ENCODE measurements at places on chromosomes 2 and 18.
A peak's percentile ranks its signal among the peaks of the same experiment; 100 is the strongest.

- no peak for DNase-seq
Measured at GRCh38 chr18:53947092-53947640, 277.3 kb downstream of the MBD2 start.

- DNase-seq = no peak
Measured at GRCh38 chr2:23788100-23788499, 138.8 kb downstream of the ATAD2B start.

DNA sequence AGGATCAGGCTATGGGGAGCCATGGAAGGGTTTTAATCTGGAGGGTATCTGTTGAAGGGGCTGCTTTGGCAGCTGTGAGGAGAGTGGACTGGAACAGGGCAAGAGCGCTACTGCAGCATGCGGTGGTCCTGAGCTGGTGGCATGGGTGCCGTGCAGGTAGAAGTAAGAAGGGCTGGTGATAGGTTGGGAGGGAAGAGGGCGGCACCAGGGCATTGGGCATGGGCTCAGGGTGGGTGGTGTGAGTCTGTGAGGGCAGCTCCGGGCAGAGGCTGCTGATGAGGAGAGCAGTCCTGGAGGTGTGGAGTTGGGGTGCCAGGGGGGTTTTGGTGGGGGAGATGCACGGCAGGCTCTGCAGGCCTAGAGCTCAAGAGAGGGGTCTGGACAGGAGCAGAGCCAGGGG lies 2.1 kb downstream of the ACTG2 start:
- no peak for DNase-seq

GRCh38 chr2:17515652-17516051 lies 2.6 kb downstream of the RAD51AP2 start:
- DNase-seq = no peak

DNA sequence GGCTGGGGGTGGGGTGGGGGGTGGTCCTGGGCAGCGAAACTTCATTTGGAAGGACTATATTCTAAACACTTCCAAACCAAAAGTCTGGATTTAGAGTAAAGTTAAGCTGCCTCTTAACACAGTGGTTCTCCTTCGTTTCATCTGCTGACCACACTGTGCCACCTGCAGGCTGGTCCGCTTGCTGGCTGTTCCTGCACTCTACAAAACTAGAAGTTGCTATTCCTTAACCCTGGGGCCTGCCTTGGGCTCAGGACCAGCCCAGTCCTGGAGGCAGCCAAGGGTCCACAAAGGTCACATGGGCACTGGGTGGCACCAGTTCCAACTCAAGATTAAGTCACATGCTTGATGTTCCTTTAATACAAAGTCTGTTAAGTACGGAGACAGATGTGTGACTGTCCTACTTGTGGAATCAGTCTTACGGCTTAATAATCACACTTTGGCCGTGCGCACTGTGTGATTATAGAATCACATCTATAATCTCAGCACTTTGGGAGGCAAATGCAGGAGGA lies 195.4 kb downstream of the FAM210A start:
- DNase-seq = peak; percentile 28

GRCh38 chr2:217008794-217009193 lies 148.9 kb upstream of the TNP1 start:
- DNase-seq = no peak

DNA sequence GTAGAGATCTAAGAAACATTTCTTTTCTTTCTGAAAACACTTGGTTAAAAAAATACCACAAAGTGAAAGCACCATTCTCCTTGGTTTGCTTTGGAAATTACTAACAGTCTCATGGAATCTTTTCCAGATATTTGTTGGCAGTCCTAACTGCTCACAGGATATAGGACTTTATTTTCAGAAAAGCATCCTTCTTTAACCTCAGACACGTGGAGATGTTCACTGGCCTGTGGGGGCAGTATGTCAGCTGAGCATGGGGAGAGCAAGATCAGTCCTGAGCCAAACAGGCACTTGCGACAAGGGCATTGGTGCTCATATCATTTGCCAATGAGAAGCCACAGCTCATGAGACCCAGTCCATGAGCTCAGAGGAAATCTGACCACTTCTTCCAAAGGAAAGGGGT lies 371.9 kb downstream of the NBAS start:
- no peak for DNase-seq

- no peak for DNase-seq
Measured at GRCh38 chr2:196163285-196163684, 8.1 kb downstream of the STK17B start.

GRCh38 chr2:29129586-29130281 lies 14.5 kb downstream of the CLIP4 start:
- DNase-seq = no peak

GRCh38 chr2:233690444-233690843 lies 2.2 kb upstream of the UGT1A6 start:
- no peak for DNase-seq

GRCh38 chr2:226798422-226799210 lies 1.0 kb downstream of the IRS1 start:
- DNase-seq = no peak

- DNase-seq = no peak
Measured at GRCh38 chr2:179478771-179479170, 214.1 kb upstream of the SESTD1 start.

- DNase-seq = no peak
Measured at GRCh38 chr2:189210250-189211087, 30.9 kb upstream of the COL5A2 start.

GRCh38 chr2:85672456-85672855 lies 4.5 kb upstream of the SFTPB start:
- DNase-seq = no peak

All from NCI-H345 (cell line).